H9 (cell line): ENCODE measurements at places on chromosomes 2 and 18.

- H3K36me3 ChIP-seq = no peaks in the 10 kb centered on the region
- H3K4me3 ChIP-seq = no peak overlapping the region
- no peak for DNase-seq
- H3K4me1 ChIP-seq = no peaks in the 10 kb centered on the region
Observed at GRCh38 chr2:61759005-61759404, 94.9 kb downstream of the FAM161A start.

GRCh38 chr2:189481071-189481470 is 39.8 kb downstream of the WDR75 start:
- no peak for DNase-seq
- no peak overlapping the region for H3K27ac ChIP-seq
- H3K4me3 ChIP-seq = no peak overlapping the region
- H3K36me3 ChIP-seq = peaks cover 12% of the 10 kb centered on the region

- no peaks in the 10 kb centered on the region for H3K27me3 ChIP-seq
- no peak overlapping the region for H3K27ac ChIP-seq
- no peaks in the 10 kb centered on the region; the same call in 1 of the 2 replicates for H3K4me1 ChIP-seq
- H3K4me3 ChIP-seq = no peak overlapping the region
- no peak for DNase-seq
Observed at GRCh38 chr2:28248511-28248910, 144.1 kb upstream of the FOSL2 start.

- no peak for DNase-seq
- no peaks in the 10 kb centered on the region for H3K4me1 ChIP-seq
- no peaks in the 10 kb centered on the region for H3K36me3 ChIP-seq
Observed at GRCh38 chr18:51382081-51382480, 184.6 kb upstream of the MEX3C start.

GRCh38 chr2:120452945-120453634 is 107.2 kb downstream of the INHBB start:
- no peak overlapping the region for H3K4me3 ChIP-seq
- no peak overlapping the region for H3K27ac ChIP-seq
- H3K4me1 ChIP-seq = no peaks in the 10 kb centered on the region
- no peaks in the 10 kb centered on the region; the same call in 1 of the 2 replicates for H3K27me3 ChIP-seq
- DNase-seq = no peak
- no peaks in the 10 kb centered on the region for H3K36me3 ChIP-seq

GRCh38 chr2:26915316-26915715 is 55.1 kb upstream of the MAPRE3 start:
- no peak for DNase-seq
- H3K4me1 ChIP-seq = peaks cover 2% of the 10 kb centered on the region; the same call in 1 of the 2 replicates
- 0 out of 3 replicates have a peak, but pooled peaks cover 2% of the 10 kb centered on the region for H3K36me3 ChIP-seq
- H3K27me3 ChIP-seq = no peaks in the 10 kb centered on the region

DNA sequence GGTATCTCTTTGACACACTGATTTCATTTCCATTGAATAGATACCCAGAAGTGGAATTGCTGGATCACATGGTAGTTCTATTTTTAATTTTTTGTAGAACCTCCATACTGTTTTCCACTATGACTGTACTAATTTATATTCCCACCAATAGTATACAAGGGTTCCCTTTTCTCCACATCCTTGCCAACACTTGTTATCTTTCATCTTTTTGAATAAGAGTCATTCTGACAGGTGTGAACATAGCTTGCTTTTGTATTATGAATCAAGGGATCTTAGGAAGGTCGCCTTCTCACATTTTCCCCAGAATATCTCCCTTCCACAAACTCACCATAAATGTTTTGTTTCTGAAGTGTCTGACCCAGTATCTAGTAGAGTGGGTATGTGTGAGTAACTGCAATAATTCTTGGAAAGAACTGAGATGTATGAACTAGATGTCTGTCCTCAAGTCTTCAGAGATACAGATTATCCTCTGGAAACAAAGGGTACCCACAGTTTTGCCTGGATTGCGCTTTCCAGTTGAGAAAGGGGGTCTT is 17.1 kb upstream of the SP3 start:
- H3K36me3 ChIP-seq = no peaks in the 10 kb centered on the region
- no peak overlapping the region for H3K27ac ChIP-seq
- no peak overlapping the region for H3K4me3 ChIP-seq
- H3K4me1 ChIP-seq = peaks cover 4% of the 10 kb centered on the region; the same call in 1 of the 2 replicates
- H3K27me3 ChIP-seq = no peaks in the 10 kb centered on the region

- no peak overlapping the region for H3K27ac ChIP-seq
- H3K36me3 ChIP-seq = peaks cover 20% of the 10 kb centered on the region
- H3K4me3 ChIP-seq = no peak overlapping the region
- no peak for DNase-seq
Observed at GRCh38 chr2:146523196-146523595, 1321.6 kb upstream of the ACVR2A start.

DNA sequence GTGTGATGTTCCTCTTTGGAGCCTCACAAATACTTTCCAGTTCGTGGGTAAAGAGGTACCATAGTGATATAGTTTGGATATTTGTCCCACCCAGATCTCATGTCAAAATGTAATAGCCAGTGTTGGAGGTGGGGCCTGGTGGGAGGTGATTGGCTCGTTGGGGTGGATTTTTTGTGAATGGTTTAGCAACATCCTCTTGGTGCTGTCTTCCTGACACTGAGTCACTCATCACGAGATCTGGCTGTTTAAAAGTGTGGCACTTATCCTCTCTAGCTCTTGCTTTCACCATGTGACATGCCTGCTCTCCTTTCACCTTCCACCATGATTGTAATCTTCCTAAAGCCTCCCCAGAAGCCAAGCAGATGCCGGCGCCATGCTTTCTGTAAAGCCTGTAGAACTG is 3.0 kb upstream of the CCDC93 start:
- H3K4me1 ChIP-seq = no peaks in the 10 kb centered on the region; the same call in 1 of the 2 replicates
- H3K4me3 ChIP-seq = no peak overlapping the region
- H3K27me3 ChIP-seq = peaks cover 8% of the 10 kb centered on the region; the same call in 1 of the 2 replicates
- H3K27ac ChIP-seq = no peak overlapping the region
- no peak for DNase-seq

- no peaks in the 10 kb centered on the region for H3K27me3 ChIP-seq
- DNase-seq = no peak
- H3K27ac ChIP-seq = no peak overlapping the region
- H3K36me3 ChIP-seq = no peaks in the 10 kb centered on the region
- no peaks in the 10 kb centered on the region for H3K4me1 ChIP-seq
Observed at GRCh38 chr2:48900321-48901014, 144.9 kb upstream of the LHCGR start.
